T-cell (primary cell): ENCODE measurements at places on chromosomes 11 and 22.

DNA sequence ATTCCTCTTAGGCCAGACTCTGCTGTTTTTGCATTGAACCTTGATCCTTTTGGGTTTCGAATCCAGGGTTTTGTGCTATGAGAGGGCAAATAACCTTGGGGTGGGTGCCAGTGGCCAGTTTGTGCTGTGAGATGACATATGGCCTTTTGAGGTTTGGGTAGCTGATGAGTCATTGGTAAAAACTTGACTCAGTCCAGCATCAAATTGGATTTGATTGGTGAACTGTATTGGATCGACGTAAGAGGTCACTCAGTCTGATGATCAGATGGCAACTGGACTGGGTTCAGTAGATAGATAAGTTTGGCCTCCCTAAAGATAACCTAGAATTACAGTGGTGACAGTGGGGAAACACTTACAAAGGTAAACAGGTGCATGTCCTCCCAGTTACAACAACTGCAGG is 41.0 kb upstream of the XKR3 start:
- no peak for DNase-seq

DNA sequence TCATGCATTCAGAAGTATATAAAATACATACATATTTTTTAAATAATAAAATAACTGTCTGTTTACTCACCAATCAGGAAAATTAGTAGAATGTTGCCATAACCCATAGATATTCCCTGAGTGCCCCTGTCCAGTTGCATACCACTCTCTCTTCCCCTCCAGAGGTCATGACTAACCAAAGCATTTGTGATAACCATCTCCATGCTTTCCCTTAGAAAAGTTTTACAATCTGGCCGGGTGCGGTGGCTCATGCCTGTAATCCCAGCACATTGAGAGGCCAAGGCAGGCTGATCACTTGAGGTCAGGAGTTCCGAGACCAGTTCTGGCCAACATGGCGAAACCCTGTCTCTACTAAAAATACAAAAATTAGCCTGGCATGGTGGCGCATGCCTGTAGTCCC is 33.2 kb upstream of the LDHA start:
- DNase-seq, result no peak

DNA sequence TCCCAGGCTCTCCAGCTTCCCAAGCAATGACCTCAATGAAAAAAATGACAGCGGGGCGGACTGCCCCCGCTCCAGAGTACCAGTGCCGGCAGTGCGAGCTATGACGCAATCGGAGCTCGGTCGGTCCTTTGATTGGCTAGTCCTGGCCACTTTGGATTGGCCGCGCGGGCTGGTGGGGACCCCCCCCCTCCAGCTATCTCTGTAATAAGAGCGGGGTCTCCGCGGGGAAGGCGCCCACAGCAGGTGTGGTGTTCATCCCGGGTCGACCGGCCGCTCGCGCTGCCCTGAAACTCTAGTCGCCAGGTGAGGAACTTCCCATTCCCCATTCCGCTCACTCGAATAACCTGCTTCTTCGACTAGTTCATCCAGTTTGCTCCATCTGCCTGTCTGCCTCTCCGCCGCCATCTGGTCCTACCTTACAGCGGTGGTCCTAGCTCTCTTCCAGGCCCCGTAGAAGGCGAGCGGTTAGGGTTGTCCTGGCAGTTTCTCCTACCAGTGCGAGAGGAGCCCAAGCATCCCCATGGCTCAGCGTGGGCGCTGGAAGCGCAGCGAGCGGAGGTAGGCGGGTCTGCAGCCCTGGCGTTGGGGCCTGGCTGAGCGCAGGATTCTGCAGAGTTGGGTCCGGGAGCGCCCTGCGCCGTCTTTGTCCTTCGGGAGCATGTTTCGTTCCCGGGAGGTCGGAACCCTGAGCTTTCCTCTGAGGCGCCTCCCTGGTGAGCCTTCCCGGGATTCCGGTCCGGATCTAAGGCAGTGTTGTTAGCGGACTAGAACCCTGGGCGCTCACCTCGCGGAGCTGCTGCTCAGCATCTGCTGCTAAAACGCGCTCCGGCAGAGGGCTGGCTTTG is at the start of gene CALCB:
Gene CALCB, plus strand, starts transcription at position 233 of the 845 bp plus-strand sequence. CDS start 1,126 bp downstream, outside the sequence.
- no peak for DNase-seq

GRCh38 chr11:11313426-11313825 is 39.6 kb downstream of the CSNK2A3 start:
- no peak for DNase-seq

DNA sequence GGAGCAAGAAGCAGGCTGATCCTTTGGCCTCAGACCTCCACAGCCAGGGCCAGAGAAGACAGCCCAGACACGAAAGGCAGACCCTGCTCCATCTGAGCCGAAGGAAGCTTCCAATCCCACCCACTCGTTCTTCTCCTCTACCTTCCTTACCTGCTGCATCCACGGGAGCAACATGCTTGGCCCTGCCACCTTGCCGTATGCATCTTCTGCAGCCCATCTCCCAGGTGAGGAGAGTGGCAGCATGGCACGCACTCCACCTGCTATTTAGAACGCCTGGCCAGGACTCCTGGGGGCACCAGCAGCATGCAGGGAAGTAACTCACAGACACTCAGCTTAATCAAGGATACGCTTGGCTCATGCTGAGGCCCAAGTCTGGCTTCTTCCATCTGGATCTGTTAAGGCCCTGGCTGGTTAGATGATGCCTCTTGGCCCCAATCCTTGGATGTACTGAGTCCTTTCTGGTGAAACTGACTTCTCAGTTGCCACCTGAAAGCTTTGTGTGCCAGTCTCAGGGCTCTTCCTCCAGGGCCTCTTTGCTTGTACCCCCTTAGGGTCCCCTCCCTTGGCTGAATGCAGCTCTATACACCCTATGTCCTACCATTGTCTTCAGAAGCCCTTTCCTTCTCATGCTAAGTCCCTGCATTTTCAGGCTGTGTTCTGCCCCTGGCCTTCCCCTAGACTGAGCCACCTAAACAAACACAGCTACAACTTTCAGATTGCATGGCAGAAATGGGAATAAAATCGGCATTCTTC is 604.9 kb downstream of the BUD13 start:
- no peak for DNase-seq
